ENCODE measurements at places on chromosomes 13 and 19.

GRCh38 chr19:11304936-11305335 is 9.0 kb downstream of the TSPAN16 start:
- DNase-seq: no peak

GRCh38 chr19:1249990-1250436 is 1.6 kb downstream of the MIDN start:
- no peak for DNase-seq

DNA sequence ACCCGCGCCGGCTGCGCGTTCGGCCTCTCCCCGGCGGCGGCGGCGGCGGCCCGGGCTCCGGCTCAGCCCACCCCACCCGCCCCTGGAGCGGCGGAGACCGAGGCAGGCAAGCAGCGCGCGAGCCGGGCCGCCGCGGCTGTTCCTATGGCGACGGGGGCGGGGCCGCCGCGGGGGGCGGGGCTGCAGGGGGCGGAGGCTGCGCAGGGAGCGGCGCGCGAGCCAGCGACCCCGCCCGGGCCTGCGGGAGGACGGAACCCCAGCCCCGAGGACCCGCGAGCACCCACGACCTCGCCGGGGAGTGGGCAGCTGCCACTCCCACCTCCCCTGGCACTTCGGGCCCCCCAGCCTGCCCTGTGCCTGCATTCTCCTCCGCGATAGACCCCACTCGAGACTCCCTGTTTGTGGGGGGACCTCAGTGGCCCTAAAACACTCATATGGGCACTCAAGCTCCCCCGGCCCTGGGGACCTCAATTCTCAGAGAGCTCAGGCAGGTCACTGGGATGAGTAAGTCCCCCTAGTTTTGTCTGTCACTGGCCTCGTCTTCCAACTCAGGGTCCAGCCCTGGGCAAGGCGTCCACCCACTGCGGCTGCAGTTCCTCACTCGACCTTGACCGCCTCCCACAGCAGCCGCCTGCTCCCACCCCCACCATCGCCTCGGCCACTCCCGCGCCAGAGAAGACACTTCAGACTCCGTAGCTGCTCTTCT is at the start of gene CTXN1:
CTXN1 (minus strand) TSS at position 115 of the 706 bp plus-strand sequence. CDS start 597 bp downstream, outside the sequence.
- DNase-seq: peak; percentile 81

DNA sequence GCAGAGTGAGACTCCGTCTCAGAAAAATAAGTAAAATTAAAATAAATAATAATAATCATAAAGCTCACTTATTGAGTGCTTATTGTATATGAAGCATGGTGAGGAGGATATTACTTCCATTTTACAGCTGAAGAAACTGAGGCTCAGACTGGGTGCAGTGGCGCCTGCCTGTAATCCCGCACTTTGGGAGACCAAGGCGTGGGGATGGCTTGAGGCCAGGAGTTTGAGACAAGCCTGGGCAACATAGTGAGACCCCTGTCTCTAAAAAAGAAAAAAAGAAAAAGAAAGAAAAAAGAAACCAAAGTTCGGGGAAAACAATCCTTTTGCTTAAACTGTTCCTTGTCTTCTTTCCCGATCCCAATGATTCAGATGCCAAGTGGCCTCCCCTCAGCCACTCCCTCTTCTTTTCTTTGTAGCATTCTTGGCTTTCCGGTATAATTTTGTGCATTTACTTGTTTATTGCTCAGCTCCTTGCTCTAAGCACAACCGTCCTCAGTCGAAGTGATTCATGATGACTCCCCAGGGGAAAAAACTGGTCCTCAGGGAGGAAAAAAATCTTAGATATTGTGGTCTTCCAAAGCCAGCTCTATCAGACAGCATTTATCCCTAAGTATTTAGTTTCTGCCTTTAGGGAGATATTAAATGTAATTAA is 965 bp upstream of the EIF3G start:
- DNase-seq: no peak

GRCh38 chr13:32107474-32107873 is 75.9 kb downstream of the FRY start:
- DNase-seq: no peak

All from stimulated activated CD4-positive, alpha-beta T cell treated with anti-CD3 and anti-CD28 coated beads, Interleukin-2, amount 100 ng/mL, for 24 hours (primary cell).